ENCODE measurements at places on chromosomes 2 and 18.

GRCh38 chr2:120310136-120310535 lies 35.8 kb upstream of the INHBB start:
- DNase-seq, result peak; percentile 92

DNA sequence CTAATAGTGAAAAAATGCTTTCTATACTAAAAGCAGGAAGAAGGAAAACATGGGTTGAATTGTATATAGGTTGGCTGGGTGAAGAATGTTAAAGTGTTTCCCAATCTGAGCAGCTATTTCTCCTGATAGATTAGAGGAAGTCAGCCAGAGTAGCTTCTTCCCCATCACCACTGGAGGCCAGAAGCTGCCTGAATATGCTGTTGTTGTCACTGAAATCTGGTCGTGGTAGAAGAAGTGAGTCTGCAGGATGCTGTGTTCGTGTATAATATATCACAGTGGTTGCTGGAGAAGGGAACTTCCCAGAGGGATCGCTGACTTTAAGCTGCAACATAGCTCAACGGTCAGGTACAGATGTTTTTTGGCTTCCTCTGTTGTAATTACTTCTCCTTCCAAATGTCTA lies 247.5 kb upstream of the LRATD1 start:
- no peak for DNase-seq

DNA sequence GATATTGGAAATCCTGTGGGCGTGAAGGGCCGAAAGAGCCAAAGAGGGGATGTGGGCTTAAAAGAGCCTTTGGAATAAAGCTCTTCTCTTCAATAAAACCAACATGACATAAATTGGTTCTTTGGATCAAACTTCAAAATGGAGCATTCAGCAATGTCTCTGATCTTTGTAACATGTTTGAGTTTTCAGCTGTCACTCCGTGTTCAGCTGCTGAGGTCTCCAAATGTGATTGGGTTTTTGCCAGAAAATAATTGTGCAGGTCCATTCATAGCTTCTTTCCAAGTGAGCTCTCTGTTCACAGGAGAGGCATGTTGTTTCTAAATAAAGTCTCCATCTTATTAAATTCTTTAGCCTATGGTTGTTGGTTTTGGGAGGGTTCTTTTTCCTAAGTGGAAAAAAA lies 127.6 kb upstream of the CCDC68 start:
- no peak for DNase-seq

GRCh38 chr18:68150961-68151360 lies 563.9 kb downstream of the TMX3 start:
- DNase-seq, result no peak

DNA sequence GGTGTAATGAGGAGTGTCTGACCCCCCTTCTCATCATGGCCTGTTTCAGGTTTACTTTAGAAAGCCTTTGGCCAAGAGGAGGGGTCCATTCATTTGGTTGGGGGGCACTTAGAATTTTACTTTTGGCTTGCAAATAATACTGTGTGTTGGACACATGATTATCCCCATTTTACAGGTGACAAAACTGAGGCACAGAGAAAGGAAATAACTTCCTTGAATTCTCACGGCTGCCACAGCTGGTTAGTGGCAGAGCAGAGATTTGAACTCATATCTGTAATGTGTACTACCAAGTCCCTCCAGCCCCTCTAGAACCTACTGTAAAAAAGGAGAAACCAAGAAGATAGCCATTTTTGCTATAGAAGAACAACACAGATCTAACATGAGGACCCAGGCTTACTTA lies 124.8 kb upstream of the NDUFV2 start:
- no peak for DNase-seq

DNA sequence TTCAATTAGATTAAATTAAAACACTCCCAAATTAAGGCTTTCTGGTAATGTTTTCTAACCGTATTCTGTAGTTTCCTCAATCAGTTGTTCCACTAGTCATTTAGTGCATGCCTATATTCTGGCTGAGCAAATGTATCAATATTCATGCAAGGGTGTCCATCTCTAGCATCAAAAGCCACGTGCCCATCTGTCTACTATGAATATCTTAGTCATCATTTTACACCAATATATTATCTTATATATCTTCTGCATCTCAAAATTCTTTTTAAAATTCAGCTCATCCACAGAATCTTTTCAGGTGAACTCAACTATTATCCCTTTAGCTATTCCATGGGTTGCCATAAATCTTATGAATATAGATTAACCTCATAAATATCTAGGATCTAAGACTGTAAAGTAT lies 488.2 kb downstream of the PARD3B start:
- DNase-seq, result no peak

- DNase-seq, result peak; percentile 47
These were observed 121.4 kb upstream of the COL5A2 start for GRCh38 chr2:189300916-189301315.

GRCh38 chr2:170215021-170215420 lies 37.1 kb downstream of the MYO3B start:
- no peak for DNase-seq

- DNase-seq, result peak; percentile 25
These were observed 51.8 kb downstream of the WDR7 start for GRCh38 chr18:56702946-56703345.

DNA sequence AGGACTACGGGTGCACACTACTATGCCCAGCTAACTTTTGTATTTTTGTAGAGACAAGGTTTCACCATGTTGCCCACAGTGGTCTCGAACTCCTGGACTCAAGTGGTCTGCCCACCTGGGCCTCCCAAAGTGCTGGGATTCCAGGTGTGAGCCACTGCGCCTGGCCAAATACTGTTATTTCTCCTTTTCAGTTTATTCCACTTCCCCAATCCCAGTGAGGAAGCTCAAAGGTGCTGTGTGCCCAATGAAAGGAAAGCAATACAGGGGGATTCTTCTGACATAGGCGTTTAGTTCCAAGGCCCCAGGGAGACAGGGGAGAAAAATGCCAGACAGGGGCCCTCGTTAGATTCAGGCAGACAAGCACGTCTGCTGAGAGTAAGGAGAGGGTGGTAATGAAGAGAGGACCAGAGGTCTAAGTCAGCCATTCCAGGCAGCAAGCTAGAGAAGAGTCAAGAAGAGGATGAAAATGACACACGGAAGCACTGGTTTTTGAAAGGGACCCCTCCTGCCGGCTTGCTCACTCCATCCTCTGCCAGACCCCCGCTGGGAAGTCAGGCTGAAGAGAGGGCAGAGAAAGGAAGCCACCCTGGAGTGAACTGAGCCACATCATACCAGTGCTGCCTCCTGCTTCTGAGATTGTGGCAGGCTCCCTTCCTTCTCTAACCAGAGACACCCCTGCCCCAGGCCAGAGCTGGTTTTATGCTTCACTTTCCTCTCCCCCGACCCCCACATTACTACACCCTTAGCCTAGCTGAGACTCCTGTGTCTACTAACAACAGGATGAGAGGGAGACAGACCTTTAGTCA lies 6.7 kb downstream of the INO80C start:
- no peak for DNase-seq

DNA sequence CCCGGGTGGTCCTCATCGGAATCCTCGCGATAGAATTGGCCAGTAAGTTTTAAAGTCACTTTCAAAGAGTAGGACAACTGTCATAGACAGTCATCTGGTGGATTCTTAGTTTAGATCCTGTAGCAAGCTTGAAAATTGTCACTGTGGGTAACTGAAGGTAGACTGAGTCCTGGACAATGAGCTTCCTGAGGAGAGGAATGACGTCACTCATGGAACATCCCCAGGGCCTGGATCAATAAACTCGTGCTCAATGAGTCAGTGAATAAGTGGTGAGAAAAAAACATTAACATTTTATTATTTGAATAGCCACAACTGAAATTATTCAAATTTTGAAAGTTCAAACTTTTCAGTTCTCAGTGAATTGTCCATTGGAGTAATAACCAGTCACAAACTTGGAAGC lies 101.4 kb upstream of the CXCR4 start:
- DNase-seq, result no peak

- no peak for DNase-seq
These were observed 810.9 kb downstream of the CPS1 start for GRCh38 chr2:211367293-211367692.

DNA sequence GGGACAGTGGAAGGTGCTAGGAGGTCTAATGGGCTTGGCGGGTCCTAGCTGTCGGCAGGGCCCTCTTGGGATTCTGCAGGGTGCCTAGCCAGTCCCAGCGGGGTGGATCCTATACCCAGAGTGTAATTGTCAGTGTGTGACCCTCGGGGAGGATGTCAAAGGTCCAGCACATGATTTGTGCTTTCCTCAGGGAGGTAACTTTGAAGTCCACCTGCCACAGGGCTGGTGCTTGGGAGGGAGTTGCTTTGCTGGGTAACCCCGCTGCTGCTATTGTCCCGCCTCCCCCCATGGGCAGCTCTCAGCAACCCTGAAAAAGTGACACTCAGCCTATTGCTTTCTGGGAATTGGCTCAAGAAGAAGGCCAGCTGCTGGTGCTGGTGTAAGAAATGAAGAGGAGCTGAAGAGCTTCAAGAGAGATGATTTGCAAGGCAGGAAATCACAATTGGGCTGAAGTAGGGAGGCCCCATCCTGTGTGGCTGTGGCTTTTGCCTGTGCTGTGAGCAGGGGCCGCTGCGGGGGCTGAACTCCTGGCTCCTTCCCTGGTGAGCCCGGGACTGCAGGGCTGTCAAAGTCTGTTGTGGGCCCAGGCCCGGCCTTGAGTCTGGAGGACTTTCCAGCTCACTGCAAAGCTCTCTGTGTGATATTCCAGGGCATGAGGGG lies 36.4 kb downstream of the EMILIN2 start:
- no peak for DNase-seq

- DNase-seq, result no peak
These were observed 8.6 kb upstream of the HAAO start for GRCh38 chr2:42800981-42801380.

DNA sequence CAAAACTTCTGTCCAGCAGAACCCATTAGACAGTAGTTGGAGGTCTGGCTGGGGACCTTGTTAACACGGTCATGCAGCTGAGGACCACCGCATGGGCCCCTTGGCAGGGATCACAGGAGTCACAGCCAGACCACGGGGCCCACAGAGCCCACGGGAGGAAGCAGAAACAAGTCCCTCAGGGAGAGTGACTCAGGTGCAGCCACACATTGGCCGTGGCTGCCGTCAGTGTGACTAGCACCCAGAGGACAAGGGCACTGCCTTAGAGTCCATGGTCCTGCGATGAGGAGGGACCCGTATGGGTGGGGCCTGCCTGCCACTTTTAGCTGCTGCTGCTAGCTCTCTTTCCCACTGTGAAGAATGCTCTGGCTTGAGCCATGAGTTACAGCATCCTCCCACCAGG lies 5.9 kb upstream of the RFX8 start:
- DNase-seq, result no peak

- no peak for DNase-seq
These were observed 93.8 kb downstream of the ITGB1BP1 start for GRCh38 chr2:9329497-9329896.

DNA sequence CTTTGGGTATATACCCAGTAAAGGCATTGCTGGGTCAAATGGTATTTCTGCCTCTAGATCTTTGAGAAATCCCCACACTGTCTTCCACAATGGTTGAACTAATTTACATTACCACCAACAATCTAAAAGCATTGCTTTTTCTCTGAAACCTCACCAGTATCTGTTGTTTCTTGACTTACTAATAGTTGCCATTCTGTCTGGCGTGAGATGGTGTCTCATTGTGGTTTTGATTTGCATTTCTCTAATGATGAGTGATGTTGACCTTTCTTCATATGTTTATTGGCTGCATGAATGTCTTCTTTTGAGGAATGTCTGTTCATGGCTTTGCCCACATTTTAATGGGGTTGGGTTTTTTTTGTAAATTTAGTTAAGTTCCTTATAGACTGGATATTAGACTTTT lies 382.6 kb upstream of the ZNF804A start:
- DNase-seq, result peak; percentile 34

DNA sequence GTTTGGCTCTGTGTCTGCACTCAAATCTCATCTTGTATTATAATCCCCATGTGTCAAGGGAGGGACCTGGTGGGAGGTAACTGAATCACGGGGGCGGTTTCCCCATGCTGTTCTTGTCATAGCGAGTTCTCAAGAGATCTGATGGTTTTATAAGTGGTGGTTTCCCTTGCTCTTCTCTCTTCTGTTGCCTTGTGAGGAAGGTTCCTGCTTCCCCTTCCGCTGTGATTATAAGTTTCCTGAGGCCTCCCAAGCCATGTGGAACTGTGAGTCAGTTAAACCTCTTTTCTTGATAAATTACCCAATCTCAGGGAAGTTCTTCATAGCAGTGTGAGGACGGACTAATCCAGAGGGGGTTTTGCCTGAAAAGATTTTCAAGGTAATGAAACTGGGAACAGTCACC lies 245.4 kb downstream of the GALR1 start:
- DNase-seq, result no peak

- no peak for DNase-seq
These were observed 8.3 kb downstream of the CAPG start for GRCh38 chr2:85401844-85402243.

- DNase-seq, result no peak
These were observed 290.1 kb upstream of the KLHL14 start for GRCh38 chr18:33062834-33063364.

DNA sequence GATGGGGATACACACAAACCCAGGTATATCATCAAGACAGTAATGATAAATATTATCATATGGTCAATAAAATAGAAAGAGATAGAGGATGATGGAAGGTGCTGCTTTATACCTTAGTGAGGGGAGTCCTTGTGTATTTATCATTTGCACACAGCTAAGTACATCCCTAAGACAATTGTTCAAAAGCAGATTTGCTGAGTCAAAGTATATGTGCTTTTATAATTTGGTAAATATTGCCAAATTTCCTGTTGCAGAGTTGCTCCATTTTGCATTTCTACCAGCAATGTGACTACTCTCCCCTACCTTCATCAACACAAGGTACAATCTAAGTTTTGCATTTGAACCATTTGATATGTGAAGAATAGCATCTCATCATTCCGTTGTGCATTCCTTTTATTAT lies 22.6 kb upstream of the PLEK start:
- DNase-seq, result no peak

- DNase-seq, result no peak
These were observed 179.0 kb downstream of the TWIST2 start for GRCh38 chr2:239026711-239027361.

GRCh38 chr2:46029332-46029811 lies 267.8 kb upstream of the EPAS1 start:
- no peak for DNase-seq

DNA sequence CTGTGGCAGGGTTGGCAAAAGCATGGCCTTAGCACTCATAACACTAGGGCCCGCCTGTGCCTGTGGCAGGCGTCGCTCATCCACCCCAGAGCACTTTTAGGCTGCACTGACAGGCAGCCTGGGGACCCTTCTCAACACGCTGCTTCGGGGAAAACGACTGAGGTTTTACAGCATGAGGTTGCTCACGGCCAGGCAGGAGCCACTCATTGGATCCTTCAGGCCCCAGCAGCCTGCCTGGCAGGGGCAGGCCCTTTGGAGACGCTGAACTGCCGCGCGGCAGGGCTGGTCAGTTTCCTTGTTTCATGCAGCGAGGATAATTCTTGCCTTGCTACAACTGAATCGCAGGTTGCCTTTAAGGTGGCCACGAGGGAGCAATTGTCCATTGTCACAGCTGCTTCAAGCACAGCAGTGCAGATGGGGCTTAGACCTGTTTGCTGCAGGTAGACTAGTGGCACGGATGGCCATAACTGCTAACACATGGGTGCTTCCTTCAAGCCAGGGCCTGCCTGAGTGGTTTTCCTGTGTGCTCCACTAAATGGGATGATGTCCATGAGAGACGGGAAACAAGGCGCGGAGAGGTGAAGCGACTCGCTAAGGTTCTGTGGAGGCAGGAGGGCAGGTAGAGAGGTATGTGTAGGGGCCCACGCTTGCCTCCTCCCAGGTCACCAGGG lies 49.9 kb upstream of the HS6ST1 start:
- DNase-seq, result no peak

- no peak for DNase-seq
These were observed 201.1 kb downstream of the PRKCE start for GRCh38 chr2:45852450-45853150.

GRCh38 chr2:69958480-69958879 lies 3.0 kb downstream of the ASPRV1 start:
- DNase-seq, result no peak

All from MM.1S (cell line).